ENCODE measurements at places on chromosomes 5 and 9.

- DNase-seq, result peak; percentile 13
These were observed 142.5 kb downstream of the FSTL4 start for GRCh38 chr5:133469846-133470245.

DNA sequence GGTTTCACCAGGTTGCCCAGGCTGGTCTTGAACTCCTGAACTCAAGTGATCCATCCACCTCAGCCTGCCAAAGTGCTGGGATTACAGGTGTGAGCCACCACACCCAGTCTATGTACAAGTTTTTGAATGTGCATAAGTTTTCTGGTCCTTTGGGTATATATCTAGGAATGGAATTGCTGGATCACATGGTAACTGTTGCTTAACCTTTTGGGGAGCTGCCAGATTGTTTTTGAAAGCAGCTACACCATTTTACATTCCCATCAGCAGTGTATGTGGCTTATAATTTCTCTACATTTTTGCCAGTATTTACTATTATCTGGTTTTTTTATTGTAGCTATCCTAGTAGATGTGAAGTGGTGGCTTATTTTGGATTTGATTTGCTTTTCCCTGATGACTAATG, 8.9 kb upstream of the LNPEP start:
- DNase-seq, result no peak

- DNase-seq, result peak; percentile 99
These were observed 38.8 kb upstream of the COL5A1 start for GRCh38 chr9:134602547-134603362.

DNA sequence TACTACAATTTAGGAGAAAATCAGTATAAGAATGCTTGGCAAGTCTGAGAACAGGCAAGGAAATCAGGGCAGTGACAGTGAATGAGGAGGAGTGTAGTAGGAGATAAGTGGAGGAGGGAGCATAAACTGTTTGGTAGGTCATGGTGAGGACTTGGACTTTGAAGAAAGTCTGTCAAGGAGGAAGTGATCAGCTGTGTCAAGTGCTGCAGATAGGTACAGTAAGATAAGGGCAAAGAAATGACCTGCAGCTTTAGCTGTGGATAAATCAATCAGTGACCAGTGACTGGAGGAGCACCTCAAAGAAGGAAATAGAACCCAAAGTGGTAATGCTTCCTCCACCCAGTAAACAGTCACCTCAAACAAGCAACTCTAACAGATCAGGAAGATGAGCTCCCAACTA, 106.3 kb downstream of the RAPGEF6 start:
- DNase-seq, result no peak

- no peak for DNase-seq
These were observed 89.2 kb upstream of the IL33 start for GRCh38 chr9:6126377-6126776.

DNA sequence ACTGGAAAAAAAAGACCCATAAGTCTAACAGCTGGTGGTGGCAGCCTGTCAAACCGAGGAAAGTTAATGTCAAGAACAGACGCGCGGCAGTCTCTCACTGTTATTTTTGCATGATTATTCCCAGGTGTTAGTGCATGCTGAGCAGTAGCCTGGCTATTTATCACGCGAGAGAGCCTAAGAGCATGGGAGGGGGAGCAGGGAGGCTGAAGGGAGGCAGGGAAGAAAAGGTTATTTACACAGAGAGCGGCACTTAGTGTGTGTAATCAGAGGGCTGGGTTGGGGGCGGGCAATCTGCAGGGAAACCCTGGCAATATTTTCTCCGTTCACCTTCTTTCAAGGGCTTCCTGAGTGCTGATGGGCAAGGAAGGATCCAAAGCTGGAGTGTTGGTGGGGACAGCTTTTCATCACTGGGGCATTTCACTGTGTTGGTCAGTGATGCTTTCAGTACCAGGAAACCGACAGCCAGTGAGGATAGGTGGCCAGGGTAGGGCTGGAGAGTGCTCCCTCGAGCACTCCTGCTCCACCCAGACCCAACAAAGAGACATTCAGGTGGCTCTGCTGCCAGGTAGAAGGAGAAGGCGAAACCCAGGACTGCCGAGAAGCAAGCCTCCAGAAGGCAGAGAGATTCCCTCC, 39.6 kb downstream of the ZNF608 start:
- DNase-seq, result no peak

GRCh38 chr5:41526699-41527098, 16.3 kb upstream of the PLCXD3 start:
- peak; percentile 3 for DNase-seq

- no peak for DNase-seq
These were observed 1696.0 kb downstream of the MAT2B start for GRCh38 chr5:165201369-165201768.

- peak; percentile 80 for DNase-seq
These were observed 190.6 kb upstream of the MSX2 start for GRCh38 chr5:174533751-174534241.

Measured in trophoblast cell (in vitro differentiated cells and primary cell).